ENCODE measurements at places on chromosomes 12 and 14.

DNA sequence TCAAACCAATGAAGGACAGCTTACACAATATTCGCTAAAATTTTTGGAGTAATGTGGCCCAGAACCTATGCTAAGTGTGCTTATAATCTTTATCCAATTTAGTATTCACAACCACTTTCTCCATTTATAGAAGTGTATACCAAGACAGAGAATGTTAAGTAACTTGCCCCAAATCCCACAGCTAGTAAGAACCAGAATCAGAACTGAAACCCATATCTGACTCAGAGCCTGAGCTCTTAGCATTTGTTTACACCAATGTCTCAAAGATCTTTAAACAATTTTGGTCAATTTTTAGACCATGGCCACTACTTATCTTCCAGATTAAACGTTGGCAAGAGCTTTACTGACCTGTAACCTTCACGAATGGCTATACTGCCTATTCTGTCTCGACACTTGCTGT, 53.0 kb downstream of the PAPLN start:
- no peak for DNase-seq

GRCh38 chr14:55127460-55127951, 1.5 kb upstream of the LGALS3 start:
- no peak for DNase-seq

DNA sequence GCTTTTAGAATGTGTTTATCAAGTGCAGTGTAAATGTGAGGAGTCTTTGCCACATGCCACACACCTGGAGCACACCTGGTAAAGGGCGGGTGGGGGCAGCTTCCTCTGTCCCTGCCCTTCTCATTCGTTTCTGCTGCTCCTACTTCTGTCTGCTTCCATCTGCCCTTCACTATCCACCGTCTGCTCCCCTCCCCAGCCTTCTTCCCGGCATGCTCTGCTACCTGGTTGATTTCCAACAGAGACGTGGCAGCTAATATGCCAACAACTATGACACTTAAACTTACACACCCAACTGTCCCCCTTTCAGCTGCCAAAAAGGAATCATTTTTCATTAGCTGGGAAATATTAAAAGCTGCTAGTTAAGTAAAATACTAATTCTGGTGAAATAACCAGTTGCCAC, 9.1 kb upstream of the CARMIL3 start:
- DNase-seq, result no peak

DNA sequence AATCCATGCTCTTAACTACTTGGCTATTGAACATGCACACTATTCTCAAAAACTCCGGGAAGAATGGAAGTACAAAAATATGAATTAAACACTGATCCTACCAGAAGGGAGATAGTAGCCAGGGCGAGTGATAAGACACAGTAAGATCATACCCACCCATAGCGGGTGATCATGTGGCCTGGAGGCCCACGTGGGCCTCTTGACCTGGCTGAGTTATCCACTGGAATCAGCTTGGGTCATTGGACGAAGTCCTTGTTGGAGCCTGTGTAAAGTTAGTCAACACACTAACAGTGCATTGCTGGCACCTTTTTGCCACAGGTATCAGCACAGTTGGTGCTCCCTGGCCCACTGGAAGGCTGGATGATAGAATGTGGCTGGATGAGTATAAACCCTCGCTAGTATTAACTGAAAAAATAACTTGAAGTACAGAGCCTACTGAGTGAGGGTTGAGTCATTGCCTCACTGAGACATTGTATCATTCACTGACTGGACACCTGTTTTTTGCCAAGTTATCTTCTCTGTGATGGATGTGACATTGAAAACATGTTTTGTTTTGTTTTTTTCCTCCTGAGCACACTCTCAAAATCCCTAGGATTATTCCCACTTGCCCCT, 149.2 kb upstream of the FUT8 start:
- DNase-seq, result no peak

DNA sequence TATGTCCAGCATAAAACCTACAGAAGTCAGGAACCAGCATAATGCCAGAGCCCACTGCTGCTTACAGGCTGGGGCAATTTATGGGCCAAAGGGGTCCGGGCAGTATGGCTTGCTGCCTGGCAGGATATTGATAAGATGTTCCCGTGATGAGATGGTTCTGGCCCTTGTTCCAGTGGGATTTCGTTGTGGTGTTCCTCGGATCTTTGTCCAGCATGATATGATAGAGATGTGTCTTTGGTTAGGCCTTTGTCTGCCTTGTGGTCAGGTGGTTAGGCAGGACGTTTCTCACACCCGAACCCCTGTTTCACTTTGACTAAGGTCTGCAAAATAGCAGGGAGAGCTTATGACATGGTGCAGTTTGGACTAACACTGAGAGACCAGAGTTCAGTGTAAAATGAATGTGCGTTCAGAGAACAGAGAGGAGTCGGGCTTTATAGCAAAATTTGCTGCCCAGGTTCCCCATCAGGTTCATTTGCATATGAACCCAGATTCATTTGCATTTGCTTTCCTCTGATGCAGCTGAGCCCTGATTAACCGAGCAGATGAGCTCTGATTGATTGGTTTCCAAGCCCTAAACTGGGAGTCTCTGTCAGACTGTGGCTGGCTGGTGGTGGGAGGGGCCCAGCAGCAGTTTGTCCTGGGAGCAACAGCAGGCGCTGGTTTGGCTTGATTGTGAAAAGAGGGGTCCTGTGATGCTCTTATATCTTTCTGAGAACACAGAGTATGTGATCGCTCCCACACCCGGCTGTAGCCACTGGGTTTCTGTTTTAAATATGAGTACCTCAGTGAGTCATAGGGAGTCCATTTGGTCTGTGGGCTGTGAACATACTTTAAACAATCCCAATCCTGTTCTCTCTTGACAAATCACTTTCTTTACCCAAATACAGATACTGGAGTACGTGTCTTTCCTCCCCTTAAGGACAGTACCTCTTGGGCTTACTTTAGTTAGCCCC, 156.3 kb upstream of the PZP start:
- peak; percentile 7 for DNase-seq

- DNase-seq, result no peak
Observed at GRCh38 chr14:51682411-51682810, 30.7 kb downstream of the FRMD6 start.

- no peak for DNase-seq
Observed at GRCh38 chr14:77848031-77848430, 48.1 kb downstream of the ADCK1 start.

DNA sequence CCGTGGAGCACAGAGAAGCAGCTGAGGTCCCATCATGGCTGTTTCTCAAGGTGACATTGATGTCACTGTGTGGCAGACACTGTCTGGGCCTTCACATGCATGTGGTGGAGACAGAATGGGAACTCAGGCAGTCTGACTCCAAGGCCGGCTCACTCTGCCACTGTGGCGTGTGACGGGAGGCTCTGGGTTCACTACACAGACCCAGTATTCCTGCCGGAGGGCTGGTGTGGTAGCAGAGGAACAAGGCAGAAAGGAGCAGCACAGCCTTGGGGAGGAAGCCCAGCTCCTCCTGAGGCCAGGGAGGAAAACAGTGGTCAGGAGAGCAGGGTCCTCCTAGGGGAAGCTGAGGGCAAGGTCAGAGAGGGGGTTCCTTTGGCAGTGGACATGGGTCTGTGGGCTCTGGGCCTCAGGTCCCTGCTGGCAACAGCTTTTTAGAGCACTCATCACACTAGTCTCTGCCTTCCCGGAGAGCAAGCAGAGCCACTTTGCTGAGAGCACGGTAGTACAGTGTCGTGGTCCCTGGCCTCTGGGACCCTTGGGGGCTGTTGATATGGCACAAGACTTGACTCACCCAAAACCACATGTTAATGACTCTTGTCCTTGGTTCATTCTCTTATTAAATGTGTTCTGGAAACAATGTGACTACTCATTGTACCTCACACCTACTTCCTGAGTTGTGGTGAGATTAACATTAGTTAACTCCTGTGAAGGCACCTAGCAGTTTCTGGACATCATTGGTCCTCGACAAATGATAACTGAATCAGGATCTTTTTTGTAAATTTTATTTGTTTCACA, 21.3 kb downstream of the DCAF4 start:
- no peak for DNase-seq

- no peak for DNase-seq
Observed at GRCh38 chr12:1054117-1054870, 63.3 kb downstream of the ERC1 start.

GRCh38 chr14:47365233-47365632, 310.2 kb downstream of the MDGA2 start:
- DNase-seq, result no peak

DNA sequence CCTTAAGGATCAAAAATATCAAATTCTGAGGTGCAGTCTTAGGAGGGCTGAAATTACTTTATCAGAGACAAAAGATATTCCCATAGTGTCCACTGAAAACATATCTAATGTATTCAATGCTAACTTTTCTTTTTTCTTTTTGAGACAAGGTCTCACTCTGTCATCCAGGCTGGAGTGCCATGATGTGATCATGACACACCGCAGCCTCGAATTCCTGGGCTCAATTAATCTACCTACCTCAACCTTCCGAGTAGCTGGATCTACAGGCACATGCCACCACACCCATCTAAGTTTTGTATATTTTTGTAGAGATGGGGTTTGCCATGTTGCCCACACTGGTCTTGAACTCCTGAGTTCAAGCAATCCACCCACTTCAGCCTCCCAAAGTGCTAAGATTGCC, 68.3 kb downstream of the ZC3H14 start:
- no peak for DNase-seq

DNA sequence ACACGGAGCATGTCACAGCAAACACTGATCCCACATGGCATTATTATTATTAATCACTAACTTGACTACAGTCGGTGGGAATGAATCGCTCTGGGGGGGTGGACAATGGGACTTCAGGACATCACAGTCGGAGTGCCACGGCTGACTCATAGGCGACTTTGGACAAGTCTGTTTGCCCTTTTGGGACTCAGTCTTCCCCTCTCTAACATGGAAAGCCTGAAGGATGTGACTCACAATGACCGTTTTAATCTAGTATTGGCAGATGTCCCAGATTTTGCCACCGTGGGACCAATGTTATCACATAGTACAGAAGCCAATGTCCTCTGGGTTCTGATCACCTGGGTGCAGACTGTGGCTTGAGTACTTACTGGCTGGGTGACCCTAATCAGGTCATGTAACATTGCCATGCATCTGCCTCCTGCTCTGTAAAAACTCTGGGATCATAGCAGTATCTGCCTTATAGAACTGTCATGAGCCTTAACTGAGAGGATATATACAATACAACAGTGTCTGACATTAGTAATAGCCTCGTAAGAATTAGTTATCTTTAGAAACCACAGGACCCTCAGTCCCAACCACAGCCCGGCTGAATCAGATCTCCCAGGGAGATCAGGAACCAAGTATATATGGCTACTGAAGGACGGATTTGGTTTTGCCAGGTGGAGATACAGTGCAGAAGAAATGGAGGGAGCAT, 362.6 kb downstream of the BCL11B start:
- DNase-seq, result no peak

GRCh38 chr12:568486-568885, 94.8 kb downstream of the NINJ2 start:
- no peak for DNase-seq

DNA sequence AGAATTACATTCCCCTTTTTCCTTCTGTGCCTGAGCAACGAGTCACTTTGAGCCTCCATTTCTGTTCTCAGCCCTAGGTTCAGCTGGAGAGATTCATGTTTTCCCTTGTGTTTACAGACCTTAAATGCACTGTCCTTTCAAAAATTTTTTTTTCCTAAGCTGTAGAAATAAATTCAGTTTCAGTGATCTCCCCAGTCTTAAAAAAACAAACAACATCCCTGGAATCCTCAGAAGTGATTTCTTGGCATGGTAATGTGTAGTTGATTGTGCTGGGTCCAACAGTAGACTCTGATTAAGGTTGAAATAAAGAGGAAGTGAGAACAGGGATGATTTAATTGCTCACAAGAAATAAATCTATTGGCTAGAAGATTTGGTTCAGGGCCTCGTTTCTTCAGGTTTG, 89.3 kb downstream of the NTN4 start:
- no peak for DNase-seq

DNA sequence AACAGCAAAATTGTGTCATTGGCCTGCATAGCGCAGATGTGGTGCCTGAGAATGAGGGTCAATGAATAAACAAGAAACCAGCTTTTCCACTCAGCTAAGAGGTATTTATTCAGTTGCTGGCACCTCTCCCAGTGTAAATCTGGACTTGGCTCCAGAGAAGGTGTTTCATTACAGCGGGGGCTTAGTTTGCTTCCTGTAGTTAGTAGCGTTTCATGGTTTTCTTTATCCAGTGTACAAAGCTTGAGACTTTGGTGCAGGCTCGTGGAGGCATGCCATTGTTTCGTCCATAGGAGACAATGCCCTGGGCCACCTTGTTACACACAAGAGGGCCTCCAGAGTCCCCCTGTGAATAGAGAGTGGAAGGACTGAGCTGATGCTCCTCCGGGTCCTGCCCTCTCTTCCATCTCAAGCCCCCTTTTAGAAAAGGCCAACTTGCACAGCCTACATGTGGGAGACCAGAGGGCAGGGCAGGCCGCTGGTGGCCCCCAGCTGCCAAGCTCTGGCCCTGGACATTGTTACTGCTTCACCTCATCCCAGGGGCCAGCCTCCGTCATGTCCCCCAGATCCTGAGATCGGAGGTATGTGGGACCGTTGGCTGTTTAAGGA, 3.0 kb downstream of the GZMB start:
- no peak for DNase-seq

DNA sequence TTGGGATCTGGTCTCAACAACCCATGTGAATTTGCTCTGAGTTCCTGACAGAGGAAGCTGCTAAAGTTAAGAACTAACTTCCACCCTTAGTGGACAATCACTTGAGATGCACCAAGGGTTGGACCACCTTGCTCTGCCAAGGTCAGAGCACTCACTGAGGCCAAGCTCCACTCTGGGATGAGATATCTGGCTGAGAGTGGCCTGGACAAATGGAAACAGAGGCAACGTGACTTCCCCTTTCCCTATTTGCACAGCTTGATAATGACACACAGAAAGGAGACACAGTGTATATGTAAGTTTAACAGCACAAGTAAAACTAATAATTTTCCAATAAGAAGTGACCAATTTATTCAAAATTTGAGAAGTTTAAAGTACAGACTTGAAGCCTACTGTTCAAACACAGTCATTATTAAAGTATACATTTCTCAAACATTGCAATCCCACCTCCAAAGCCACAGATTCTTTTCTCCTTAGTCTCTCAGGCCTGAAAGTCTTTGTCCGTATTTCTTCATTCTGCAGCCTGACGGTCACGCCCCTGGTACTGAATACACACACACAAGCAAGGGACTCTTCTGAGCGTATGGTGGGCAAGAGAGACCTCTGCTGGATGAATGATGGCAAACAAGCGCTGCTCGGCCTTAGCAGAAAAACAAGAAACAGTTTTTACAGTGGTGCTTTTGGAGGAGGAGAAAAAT, 28.6 kb downstream of the TMEM30B start:
- DNase-seq, result peak; percentile 26

Data from activated gamma-delta T cell treated with anti-CD3 and anti-CD28 coated beads, Interleukin-2, amount 50 U/mL, for 16 hours (primary cell).